ENCODE measurements at places on chromosomes 7 and 10. TPM values are rescaled to one million over a fixed set of nuclear protein-coding genes. Genes with fewer than 3 reads are reported as not detected.

Gene PHKG1
- polyA plus RNA-seq: 2.3 TPM

Gene ELMO1
- 8.5 TPM for polyA plus RNA-seq

Gene GPR37
- not detected for polyA plus RNA-seq

Gene KLF14
- not detected for polyA plus RNA-seq

Gene ACTR1A
- polyA plus RNA-seq: 113 TPM

Gene CALML3
- not detected for polyA plus RNA-seq

Gene EPHA1
- polyA plus RNA-seq: 0.12 TPM

Gene NRCAM
- 0.55 TPM for polyA plus RNA-seq

Gene PTN
- 23.0 TPM for polyA plus RNA-seq

Gene CYP2C19
- polyA plus RNA-seq: not detected

Gene PBLD
- polyA plus RNA-seq: 1.8 TPM

Gene RADIL
- polyA plus RNA-seq: 5.0 TPM

Gene FAM241B
- polyA plus RNA-seq: 3.7 TPM

Gene APBB1IP
- polyA plus RNA-seq: 1.2 TPM

Gene SMKR1
- 0.28 TPM for polyA plus RNA-seq

Gene TUBAL3
- polyA plus RNA-seq: 0.51 TPM

Gene MLXIPL
- polyA plus RNA-seq: 22.8 TPM

Gene PNLIPRP2
- polyA plus RNA-seq: 0.20 TPM

Gene MEIG1
- polyA plus RNA-seq: 0.23 TPM

Gene ABCA13
- polyA plus RNA-seq: 0.01 TPM

Gene DRGX
- not detected for polyA plus RNA-seq

Gene PRKCQ
- polyA plus RNA-seq: not detected

Gene NKX1-2
- not detected for polyA plus RNA-seq

Gene TWIST1
- polyA plus RNA-seq: 3.2 TPM

Gene PLA2G12B
- polyA plus RNA-seq: 0.06 TPM

Gene SNCG
- 68.0 TPM for polyA plus RNA-seq

Gene VSIR
- 102 TPM for polyA plus RNA-seq

Gene WNT2
- polyA plus RNA-seq: 0.07 TPM

Gene NCF1
- 1.4 TPM for polyA plus RNA-seq

Gene OR2A5
- polyA plus RNA-seq: not detected

Gene RSPH10B
- not detected for polyA plus RNA-seq

Gene RAPGEF5
- 4.3 TPM for polyA plus RNA-seq

Gene LRRD1
- not detected for polyA plus RNA-seq

Gene MTERF1
- polyA plus RNA-seq: 8.3 TPM
